ENCODE measurements at places on chromosomes 7 and 10. TPM values are rescaled to one million over a fixed set of nuclear protein-coding genes. Genes with fewer than 3 reads are reported as not detected.

CABCOCO1 gene
- total RNA-seq, result not detected

FKBP6 gene
- not detected for total RNA-seq

- no peak for DNase-seq
Measured at GRCh38 chr7:4163565-4164203, 518.4 kb upstream of the FOXK1 start.

DNA sequence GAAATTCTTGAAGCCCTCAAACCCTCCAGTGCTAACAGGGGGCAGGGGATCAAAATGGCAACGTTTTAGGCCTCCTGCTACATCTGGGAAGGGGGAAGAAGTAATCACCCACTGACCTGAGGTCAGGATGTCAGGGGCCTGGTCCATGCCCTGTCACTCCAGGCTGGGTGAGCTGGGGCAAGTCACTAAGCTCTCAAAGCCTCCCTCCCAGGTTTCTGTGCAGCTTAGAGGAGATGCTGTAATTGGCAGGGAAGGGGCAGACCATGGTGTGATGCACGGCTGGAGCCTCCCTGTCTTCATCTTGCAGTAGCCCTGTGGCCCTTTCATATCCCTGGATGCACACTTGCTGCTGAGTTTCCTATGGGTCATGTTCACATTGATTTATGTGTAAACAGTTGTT lies 27.2 kb downstream of the LEP start:
- no peak for DNase-seq

- DNase-seq, result no peak
Measured at GRCh38 chr10:37403776-37404175, 278.4 kb downstream of the ANKRD30A start.

GRCh38 chr7:159192013-159192412 lies 47.3 kb upstream of the VIPR2 start:
- no peak for DNase-seq

- DNase-seq, result no peak
Measured at GRCh38 chr7:80584778-80585177, 53.7 kb upstream of the CD36 start.

GRCh38 chr7:151168003-151168786 lies 701 bp upstream of the GBX1 start:
- peak; percentile 82 for DNase-seq

GRCh38 chr10:105017116-105017515 lies 376.0 kb downstream of the SORCS3 start:
- no peak for DNase-seq

DNA sequence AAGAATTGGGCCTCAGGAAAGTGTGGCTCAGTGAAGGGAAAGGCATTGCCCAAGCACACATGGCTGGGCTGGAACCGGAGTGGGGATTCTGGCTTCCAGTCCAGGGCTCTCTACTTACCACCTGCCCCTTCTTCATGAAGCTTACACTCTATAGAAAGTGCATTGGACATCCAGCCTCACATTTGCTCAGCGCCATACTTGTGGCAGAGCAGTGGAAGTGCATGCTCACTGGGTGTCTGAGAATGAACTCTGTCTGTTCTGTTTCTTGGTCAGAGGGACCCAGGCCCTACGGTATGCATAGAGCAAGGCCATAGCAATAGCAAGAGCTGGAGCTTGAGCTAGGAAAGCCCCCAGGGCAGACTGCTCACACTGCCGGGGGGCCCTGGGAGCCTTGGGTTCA lies 1253.5 kb downstream of the TYW1 start:
- DNase-seq, result no peak

- no peak for DNase-seq
Measured at GRCh38 chr10:97780841-97781617, 9.2 kb upstream of the SFRP5 start.

- no peak for DNase-seq
Measured at GRCh38 chr7:109259151-109259550, 689.5 kb downstream of the DNAJB9 start.

Measured in activated naive CD8-positive, alpha-beta T cell treated with anti-CD3 and anti-CD28 coated beads, Interleukin-2, amount 10 ng/mL, durations not matched to agents 7 days and 5 days (primary cell).